Activated CD4-positive, alpha-beta memory T cell treated with anti-CD3 and anti-CD28 coated beads for 36 hours (primary cell): ENCODE measurements at places on chromosomes 2 and 18. TPM values are rescaled to one million over a fixed set of nuclear protein-coding genes. Genes with fewer than 3 reads are reported as not detected.

Gene FLACC1
- total RNA-seq = 0.67 TPM

Gene PMAIP1
- 97.6 TPM for total RNA-seq

DNA sequence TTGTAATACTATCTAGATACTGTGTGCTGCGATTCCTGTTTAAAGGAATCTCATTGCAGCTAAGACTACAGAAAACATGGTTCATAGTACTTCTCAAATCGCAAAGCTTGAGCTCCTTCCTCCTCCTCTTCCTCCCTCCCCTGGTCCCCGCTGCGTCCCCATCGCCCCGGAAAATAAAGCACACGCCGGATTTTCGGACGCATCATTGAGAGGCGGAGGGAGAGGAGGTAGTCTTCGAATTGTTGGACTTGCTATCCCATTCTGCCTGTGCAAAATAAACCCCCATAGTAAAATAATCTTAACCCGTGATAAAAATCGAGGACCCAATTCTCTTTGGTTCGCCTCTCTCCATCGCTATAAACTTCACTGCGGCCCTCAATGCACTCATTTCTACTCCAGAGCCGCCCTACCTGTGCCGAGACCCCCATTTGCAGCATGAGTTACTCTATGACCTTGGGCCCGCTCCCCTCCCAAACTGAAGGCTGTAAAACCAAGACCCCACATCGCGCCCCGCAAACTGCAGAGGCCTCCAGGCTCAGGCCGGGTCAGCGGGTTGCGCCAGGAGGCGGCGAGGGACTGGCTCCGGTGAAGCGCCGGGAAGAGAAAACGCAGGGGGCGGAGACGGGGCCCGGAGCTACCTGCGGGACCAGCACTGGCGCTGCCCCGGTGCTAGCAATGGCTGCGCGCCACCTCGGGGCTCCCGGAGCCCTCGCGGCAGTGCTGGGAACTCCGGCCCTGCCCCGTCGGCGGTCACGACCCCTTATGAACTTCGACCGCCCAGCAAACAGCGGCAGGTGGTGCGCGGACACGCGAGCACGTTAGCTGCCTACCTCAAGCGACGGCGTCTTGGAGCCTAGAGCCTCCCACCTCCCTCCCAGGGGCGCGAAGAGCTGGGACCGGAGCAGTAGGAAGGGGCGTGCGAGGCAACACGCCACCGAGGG is 649 bp downstream of the ESCO1 start:
- peak; percentile 70 for DNase-seq

DNA sequence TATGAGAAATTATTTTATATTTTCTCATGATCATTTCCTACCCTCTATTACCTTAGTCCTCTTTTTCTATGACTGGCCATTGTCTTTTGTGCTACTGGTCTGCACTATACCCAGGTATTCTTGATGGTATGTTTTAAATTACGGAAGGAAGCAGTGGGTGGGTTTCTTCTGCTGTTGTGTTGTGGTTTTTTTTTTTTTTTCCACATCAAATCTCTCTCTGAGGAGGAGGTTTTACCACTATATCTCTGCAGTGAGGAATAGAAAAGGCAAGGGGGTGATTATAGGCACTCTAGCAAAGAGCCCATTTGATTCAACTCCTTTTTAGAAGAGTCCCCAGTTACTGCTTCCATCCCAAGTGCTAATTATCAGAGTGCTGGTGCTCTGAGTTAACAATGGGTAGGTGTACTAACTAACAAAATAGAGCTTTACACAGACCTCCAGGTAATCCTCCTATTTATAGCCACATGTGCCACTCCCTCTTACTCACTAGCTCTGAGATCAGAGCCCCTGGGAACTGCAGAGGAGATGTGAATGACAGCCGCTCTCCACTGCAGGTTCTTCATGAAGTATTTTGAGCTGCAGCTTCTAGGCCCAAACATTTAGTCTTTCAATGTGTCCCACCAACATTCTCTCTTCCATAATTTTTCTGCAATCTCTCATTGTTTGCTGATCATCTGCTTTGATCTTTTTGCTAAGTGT is 301.6 kb upstream of the GULP1 start:
- no peak for DNase-seq

DNA sequence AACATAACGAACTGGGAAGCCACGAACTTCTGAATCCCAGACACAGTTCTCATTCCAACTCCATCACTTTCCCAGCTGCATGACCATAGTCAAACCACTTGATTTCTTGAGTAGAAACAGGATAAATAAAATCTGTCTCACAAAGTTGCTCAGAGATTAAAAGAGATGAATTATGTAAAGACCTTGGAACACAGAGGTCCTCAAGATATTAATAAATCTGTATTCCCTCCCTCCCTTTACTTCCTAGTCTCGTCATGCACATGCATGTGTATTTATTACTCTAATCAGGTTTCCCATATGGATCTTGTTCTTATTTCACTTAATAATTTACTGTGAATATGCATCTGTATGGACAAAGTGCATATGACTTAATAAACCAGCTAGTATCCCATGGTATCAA is 21.1 kb upstream of the CSRNP3 start:
- DNase-seq = no peak
